Brain pericyte (primary cell): ENCODE measurements at places on chromosomes 5 and 9.
A peak's percentile ranks its signal among the peaks of the same experiment; 100 is the strongest.

DNA sequence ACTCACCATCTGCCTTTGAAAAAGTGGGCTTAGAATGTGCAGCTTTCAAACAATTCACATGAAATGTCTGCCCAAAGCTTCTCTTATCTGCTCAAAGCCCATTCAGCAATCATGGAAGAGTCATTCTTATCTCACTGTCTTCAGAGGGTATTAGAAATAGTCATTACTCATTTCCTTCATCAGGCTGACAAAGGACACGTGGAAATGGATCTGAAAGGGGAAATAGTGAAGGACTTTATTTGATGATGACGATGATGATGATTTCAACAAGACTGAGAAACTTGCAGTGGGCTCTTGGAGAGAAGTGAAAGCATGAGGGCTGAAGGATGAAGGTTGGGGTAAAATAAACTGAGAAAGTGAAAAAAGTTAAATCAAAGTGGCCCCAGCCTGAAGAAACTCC is 194.3 kb downstream of the SMARCA2 start:
- no peak for DNase-seq

DNA sequence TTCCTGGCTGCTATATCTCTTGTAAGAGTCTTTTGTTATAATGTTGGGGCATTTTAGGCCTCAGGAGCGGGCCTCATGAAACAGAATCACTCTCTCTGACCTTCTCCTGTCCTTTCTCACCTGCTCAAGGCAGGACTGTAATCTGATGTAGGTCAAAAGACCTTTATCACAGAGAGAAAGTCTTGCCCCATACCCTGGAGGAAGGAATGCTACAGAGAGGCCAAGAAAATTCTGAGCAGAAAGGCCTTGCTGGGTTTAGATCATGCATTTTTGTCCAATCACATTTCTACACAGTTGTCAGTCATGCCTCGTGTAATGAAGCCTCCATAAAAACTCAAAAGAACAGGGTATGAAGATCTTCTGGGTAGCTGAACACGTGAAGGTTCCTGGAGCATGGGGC is 45.2 kb upstream of the TBC1D2 start:
- no peak for DNase-seq

- no peak for DNase-seq
Observed at GRCh38 chr9:22855980-22856379, 409.4 kb downstream of the DMRTA1 start.

GRCh38 chr5:151461312-151461711 is 13.9 kb downstream of the SLC36A1 start:
- DNase-seq: no peak

- DNase-seq: no peak
Observed at GRCh38 chr5:122384739-122385235, 72.8 kb downstream of the SNCAIP start.

- DNase-seq: peak; percentile 55
Observed at GRCh38 chr9:21813575-21814473, 11.4 kb downstream of the MTAP start.

- no peak for DNase-seq
Observed at GRCh38 chr5:54224103-54224826, 86.1 kb downstream of the ARL15 start.

DNA sequence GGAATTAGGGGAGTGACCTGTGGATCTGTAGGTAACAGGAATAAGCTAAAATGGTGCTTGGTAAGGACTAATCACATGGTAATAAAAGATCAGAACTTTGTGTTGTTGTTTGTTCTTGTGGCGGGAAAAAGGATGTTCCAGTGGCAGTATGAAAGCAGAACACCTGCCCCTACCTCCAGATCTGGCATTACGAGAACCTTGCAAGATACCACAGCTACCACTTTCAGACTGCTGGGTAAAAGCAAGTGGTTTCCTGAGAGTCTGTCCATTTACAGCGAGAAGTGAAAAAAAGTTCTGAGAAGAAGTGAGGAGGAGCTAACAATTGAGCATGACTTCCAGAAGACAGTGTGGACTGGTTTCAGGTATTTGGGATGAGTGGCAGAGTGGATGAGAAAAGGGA is 252.5 kb downstream of the TLE4 start:
- DNase-seq: no peak

- DNase-seq: no peak
Observed at GRCh38 chr9:90251316-90251715, 391.3 kb downstream of the DIRAS2 start.

DNA sequence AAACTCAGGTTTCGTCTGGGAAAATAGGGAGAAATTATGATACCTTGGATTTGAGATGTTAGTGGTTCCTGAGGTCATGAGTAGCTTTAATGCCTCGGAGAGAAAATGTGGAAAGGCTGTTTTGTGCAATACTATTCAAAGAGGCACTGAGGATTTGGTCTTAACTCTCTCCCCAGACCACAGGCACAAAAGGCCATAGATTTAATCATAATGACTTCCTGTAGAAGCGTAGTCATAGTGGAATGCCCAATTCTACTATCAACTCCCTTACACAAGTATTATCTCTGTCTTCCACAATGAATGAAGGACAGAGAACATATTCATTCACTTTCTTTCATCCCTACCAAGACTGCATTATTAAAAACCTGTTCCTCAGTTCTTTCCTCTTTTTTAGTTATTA is 153.0 kb upstream of the FTMT start:
- no peak for DNase-seq

DNA sequence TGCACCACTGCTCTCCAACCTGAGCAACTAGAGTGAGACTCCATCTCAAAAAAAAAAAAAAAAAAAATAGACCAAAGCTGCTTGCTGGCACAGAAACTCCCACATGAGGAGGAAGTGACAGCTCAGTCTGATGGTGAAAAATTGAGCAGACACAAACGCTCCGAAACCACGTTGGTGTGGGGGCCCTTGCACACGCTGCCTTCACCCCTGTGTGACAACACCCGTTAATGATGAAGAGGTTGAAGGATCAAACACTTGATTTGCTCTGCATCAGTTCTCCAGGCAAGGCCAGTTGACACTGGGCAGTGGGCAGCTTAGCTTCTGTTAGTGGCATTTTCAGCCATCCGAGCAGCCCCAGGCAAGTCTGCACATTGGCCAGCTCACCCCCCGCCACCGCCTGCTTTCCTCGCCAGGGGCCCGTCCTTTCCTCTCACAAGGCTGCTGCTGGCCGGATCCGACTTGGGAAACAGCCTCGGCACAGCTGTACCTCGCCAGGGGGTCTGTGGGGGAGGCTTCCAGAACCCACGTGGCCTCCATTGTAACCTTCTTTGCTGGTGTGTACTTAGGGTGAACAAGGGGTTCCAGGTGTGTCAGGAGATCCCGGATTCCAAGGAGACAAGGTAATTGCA is 79.8 kb downstream of the COL27A1 start:
- no peak for DNase-seq

- DNase-seq: no peak
Observed at GRCh38 chr5:172052450-172053236, 46.2 kb upstream of the FBXW11 start.

DNA sequence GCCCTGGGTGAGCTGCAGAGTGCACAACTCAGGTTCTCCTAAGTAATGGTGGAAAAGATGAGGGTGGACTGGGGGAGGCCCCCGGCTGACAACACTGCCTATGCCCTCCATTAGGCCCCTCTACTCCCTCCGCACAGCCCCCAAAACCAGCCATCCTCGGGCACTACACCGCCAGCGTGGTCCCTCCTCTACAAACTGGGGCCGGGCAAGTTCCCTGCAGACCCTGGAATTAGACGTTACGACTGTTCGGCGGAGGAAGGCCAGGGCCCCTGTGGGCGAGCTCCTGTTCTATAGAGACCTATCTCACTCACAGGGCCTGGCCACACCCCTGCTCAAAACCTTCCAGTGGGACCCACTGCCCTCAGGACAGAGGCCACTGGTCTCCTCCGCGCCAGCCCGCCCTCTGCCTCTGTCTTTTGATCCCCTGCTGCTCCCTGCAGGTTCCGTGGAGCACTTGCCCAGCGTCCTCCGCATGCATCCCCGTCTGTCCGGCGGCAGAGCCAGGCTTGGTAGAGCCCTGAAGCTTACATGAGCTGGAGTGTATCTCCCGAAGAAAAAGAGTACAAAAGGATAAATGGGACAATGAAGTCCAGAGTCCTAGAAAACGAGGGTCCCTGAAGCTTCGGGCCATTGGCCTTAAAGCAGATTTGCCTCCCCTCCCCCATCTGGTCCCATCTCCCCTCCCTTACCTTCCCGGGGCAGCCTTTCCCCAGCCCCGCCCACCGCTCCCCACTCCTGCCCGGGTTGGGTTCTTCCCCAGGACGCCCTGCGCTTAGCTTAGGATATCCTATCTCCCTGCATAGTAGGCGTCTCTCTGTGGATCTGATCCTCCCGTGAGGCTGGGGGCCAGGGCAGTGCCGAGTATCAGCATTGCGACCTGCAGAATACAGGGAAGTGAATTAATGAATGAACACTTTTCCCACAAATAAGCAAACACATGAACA is 71.3 kb downstream of the HRH2 start:
- no peak for DNase-seq

- DNase-seq: no peak
Observed at GRCh38 chr9:136563646-136564325, 17.9 kb upstream of the NOTCH1 start.

- no peak for DNase-seq
Observed at GRCh38 chr5:143600396-143601075, 197.1 kb upstream of the NR3C1 start.

DNA sequence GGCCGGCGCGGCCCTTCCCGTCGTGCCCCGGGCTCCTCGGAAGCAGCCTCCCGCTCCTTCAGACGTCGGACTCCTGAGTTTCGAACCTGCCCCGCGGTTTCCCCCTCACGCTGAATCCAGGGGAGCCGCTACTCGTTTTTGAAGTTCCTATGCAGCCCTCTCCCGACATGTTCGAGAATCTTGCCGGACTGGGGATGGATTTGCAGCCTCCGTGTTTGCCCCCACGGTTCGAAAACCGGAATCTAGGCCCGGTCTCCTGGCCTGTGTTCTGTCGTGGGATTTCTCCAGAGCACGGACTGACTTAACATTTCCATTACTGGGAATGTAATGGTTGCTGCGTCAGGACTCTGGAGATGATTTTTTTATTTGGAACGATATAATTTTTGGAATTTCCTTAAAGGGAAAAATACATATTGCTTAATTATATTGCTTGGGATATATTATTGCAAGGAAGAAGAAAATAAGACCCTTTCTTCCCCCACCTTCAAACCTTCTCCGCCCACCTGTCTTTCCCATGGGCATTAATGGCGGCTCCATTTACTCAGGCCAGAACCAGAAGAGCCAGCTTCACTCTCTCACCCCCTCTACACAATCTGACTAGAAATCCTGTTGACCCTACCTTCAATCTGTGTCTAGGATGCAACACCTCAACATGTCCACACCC is 8.5 kb upstream of the MGAT1 start:
- DNase-seq: no peak

DNA sequence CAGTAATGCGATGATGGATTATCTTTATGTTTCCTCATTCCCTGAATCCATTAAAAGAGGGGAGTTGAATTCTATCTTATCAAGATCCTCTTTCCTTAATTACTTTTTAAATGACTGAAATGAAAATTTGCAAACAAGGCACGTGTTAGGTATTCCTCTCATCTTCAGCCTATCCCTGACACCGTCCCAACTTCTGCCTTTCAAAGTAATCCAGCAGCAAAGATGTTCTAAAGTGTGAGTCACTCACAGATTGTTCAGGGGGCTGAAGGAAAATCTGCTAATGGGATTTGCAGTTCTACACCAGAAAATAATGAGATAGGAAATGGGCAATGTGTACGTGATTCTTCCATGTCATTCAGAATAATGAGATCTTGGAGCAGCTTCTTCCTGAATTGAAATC is 403.0 kb downstream of the ARHGEF28 start:
- DNase-seq: no peak

DNA sequence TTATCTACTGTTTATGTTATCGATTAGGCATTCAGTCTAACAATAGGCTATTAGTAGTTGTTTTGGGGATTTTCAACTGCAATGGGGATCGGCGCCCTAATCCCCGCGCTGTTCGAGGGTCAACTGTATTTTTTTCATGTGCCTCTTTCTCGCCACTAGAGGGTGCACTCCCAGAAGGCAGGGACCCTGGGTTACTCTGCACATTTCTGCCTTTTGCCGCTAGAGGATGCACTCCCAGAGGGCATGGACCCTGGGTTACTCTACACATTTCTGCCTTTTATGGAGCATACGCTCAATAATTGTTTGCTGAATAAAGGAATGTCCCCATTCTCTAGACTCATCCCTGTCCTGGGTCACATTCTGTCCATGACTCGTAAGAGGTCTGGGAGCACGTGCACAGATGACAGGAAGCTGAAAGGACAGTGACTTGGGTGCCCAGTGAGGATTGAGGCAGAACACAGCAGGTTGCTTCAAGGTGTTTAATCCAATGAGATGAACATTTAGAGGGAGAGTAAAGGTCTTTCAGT is 27.9 kb upstream of the RECK start:
- DNase-seq: no peak

DNA sequence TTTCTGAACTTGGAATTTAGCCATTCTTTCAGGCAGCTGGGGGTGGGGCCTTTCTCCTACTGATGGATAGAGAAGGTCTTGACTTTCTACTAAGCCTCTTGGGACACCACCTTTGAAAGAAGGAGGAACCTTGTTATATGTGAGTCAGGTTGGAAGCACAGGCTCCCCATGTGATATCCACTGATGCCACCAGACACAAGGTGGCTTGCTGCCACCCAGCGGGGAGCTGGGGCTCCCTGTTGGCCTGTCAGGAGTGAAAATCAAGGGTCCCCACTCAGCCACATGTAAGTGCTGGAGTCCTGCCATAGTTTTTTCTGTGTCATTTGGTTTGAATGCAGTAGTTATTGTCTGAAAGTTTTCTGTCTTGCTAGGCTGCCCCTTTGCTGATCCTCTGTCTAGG is 252.4 kb upstream of the NFIL3 start:
- DNase-seq: no peak

GRCh38 chr5:116068028-116068632 is 16.7 kb upstream of the COMMD10 start:
- DNase-seq: no peak

GRCh38 chr5:134051305-134051704 is 46.5 kb upstream of the VDAC1 start:
- no peak for DNase-seq

- DNase-seq: no peak
Observed at GRCh38 chr5:14513266-14513665, 68.3 kb upstream of the OTULINL start.

- DNase-seq: no peak
Observed at GRCh38 chr5:61827445-61827975, 478.5 kb upstream of the KIF2A start.

DNA sequence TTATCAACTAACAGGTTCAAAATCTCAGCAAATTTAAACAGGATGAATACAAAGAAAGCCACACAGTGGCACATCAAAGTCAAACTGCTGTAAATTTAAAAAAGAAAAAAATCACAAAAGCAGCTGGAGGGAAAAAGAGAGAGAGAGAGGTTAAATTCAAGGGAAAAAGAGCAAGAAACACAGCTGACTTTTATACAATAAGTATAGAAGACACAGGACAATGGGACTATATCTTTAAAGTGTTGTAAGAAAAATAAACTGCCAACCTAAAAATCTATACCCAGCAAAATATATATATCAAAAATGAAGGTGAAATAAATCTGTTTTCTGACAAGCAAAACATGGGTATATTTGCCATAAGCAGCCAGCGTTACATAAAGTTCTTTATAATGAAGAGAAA is 261.5 kb downstream of the TLE1 start:
- no peak for DNase-seq
